Effector memory CD8-positive, alpha-beta T cell (primary cell): ENCODE measurements at places on chromosomes 12 and 14.
A peak's percentile ranks its signal among the peaks of the same experiment; 100 is the strongest.

DNA sequence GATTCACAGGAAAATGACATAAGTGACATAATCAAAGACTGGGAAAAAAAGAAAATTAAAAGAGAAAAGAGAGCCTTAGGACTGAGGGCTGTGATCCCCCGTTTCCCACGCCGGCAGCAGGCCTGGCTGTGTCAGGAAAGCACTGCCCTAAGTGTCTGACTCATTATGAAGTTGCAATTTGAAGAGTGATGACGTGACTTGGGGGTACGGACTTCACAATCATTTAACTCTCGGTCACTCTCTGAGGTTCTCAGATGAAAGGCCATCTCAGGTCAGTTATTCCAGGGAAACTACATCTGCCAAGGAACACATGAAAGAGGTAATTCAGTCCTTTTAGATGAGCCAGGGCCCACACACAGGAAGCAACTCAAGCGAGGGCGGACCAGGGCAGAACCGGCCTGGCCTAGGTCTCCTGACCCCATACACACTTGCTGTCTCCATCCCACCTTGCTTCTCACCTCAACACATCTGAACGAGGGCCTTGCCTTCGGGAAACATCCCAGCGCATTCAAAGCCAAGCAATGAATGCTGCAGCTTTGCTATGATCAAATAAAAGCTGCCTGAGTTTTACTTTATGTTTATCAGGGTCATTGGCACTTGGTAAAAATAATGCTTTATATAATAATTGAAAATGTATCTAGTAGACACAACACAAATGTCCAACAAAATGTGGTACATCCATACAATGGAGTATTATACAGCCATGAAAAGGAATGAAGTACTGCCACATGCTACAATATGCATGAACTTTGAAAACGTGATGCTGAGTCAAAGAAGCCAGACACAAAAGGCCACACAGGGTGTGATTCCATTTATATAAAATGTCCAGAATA is 2.7 kb downstream of the SSH1 start:
- DNase-seq, result no peak
- H3K27me3 ChIP-seq, result no peaks in the 10 kb centered on the region
- H3K27ac ChIP-seq, result no peak overlapping the region
- H3K36me3 ChIP-seq, result peaks cover 39% of the 10 kb centered on the region
- no peak overlapping the region for H3K4me3 ChIP-seq
- H3K4me1 ChIP-seq, result peaks cover 37% of the 10 kb centered on the region

DNA sequence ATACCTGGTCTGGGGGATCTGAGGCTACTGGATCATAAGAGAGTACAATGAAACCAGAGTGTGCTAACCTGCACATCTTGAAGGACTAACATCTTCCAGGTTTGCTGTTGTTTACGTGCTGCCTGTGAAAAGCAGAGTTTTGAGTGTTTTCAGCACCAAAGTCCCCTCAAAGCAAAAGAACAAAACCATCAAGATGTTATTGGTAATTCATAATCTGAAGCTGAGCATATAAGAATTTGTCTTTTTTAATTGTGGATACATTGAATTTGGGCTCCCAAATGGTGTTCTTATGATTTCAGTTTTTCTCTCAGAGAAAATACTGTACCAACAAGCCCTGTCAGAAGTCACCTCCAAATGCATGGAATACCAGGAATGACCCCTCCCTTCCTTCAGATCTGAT is 110.2 kb downstream of the BTG1 start:
- H3K4me1 ChIP-seq, result peaks cover 69% of the 10 kb centered on the region
- DNase-seq, result no peak
- H3K36me3 ChIP-seq, result no peaks in the 10 kb centered on the region
- no peaks in the 10 kb centered on the region for H3K27me3 ChIP-seq
- peak overlapping the region; percentile 92 for H3K4me3 ChIP-seq

DNA sequence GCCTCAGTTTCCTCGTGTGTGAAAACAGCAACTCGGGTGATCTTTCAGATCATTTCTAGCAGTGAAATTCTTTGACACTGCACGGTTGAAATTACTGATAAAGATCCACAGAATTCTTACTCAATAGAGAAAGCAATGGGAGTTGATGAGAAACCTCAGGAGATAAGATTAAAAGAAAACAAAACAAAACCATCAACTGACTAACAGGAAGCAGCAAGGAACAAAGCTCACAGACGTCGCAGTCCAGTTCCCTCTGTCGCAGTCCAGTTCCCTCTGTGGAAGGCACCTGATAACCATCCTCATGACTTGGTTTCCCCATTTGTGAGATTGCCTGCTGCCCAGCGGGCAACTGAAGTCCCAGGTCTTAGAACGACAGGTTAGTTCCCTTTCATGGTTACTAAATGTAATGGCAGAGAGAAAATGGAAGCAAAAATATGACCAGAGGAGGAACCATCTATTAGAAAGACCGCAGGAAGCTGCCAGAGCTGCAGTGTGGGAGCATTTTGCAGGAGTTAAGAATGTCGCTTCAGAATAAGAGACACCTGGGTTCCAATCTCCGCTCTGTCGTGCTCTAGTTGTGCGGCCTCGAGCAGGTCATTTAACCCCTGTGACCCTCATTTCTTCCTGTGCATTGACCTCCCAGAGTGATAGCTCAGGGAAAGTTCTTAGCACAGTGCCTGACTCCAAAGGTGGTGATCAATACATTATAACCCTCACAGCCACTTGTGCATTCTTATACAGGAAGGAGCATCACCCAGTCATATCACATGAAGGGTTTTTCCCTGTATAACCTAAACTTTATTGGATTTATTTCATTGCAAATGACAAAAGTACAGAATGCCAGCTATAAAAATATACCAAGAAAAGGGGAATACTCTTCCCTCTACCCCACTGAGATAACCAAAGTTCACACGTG is 5.1 kb upstream of the MED13L start:
- peak overlapping the region; percentile 20 for H3K4me3 ChIP-seq
- DNase-seq, result no peak
- H3K27me3 ChIP-seq, result no peaks in the 10 kb centered on the region
- H3K36me3 ChIP-seq, result peaks cover 4% of the 10 kb centered on the region

DNA sequence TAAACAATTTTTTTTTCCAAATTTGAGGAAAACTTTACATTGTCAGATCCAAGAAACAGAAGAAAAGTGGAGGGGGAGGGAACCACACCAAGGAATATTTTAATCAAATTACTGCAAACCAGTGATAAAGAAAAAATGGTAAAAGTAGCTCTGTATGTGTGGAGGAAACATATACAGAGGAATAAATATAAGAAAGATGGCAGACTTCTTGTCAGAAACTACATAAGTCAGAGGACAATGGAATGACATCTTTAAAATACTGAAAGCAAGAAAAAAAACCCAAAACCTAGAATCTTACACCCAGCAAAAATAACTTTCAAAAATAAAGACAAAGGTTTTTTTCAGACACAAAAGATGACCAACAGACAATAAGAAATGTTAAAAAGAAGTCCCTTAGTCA is 10.2 kb upstream of the LLPH start:
- no peaks in the 10 kb centered on the region for H3K27me3 ChIP-seq
- H3K36me3 ChIP-seq, result peaks cover 50% of the 10 kb centered on the region
- peak overlapping the region; percentile 10 for H3K27ac ChIP-seq
- no peak for DNase-seq
- H3K4me3 ChIP-seq, result no peak overlapping the region

DNA sequence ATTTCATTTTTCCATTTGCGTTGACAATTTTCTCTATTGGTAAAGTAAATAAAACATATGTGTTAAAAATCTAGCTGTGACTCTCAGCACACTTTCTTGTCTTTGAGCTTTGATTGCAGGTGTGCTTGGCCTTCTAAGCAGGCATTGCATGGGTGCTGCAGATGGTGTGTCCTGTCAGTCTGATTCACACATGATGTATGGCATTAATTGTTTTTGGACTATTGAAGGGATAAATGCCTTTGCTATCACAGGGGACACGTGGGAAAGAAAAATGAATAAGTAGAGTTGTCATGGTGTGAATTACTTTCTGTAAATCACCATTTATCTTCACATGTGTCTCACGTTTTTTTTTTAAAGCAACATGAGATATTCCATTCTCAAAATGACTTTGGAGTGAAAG is 211.3 kb upstream of the NAV3 start:
- no peaks in the 10 kb centered on the region for H3K4me1 ChIP-seq
- no peaks in the 10 kb centered on the region for H3K36me3 ChIP-seq
- no peak for DNase-seq
- H3K27ac ChIP-seq, result no peak overlapping the region
- H3K27me3 ChIP-seq, result no peaks in the 10 kb centered on the region
- no peak overlapping the region for H3K4me3 ChIP-seq

- no peaks in the 10 kb centered on the region for H3K27me3 ChIP-seq
- peak overlapping the region; percentile 96 for H3K27ac ChIP-seq
- H3K4me1 ChIP-seq, result peaks cover 17% of the 10 kb centered on the region
- H3K4me3 ChIP-seq, result peak overlapping the region; percentile 91
Observed at GRCh38 chr12:754851-755562, 2.6 kb downstream of the WNK1 start.

GRCh38 chr12:65156366-65156841 is 13.0 kb upstream of the LEMD3 start:
- H3K36me3 ChIP-seq, result no peaks in the 10 kb centered on the region
- peaks cover 17% of the 10 kb centered on the region for H3K27me3 ChIP-seq
- H3K4me1 ChIP-seq, result peaks cover 4% of the 10 kb centered on the region
- H3K4me3 ChIP-seq, result peak overlapping the region; percentile 70
- peak overlapping the region; percentile 83 for H3K27ac ChIP-seq
- no peak for DNase-seq

- no peak for DNase-seq
- H3K4me3 ChIP-seq, result no peak overlapping the region
- no peaks in the 10 kb centered on the region for H3K4me1 ChIP-seq
- H3K27me3 ChIP-seq, result no peaks in the 10 kb centered on the region
- H3K36me3 ChIP-seq, result no peaks in the 10 kb centered on the region
Observed at GRCh38 chr12:23938422-23938821, 11.0 kb downstream of the SOX5 start.

- H3K4me3 ChIP-seq, result no peak overlapping the region
- H3K27ac ChIP-seq, result no peak overlapping the region
- H3K4me1 ChIP-seq, result peaks cover 6% of the 10 kb centered on the region
Observed at GRCh38 chr12:110934093-110934852, 13.9 kb upstream of the MYL2 start.

DNA sequence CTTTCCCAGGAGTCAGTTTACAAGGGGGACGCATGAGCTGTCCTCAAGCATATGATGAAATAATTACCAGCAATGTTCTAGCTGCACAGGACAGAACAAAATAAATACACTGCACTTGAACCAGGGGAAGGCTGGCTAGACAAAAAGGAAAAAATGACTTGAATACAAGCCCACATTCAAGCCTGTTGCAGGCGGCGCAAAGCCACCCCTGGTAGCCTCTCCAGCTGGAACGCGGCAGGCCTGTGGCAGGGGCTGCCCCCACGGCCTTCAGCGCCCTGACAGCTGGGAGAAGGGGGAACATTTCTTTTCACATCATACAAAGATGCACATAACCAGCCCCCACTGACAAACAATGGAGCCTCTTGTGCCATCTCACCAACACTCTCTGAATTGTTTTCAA is 57.1 kb downstream of the TRAFD1 start:
- peaks cover 41% of the 10 kb centered on the region for H3K36me3 ChIP-seq
- no peak overlapping the region for H3K27ac ChIP-seq
- DNase-seq, result no peak
- H3K27me3 ChIP-seq, result no peaks in the 10 kb centered on the region
- H3K4me3 ChIP-seq, result no peak overlapping the region

- no peak overlapping the region for H3K4me3 ChIP-seq
- no peaks in the 10 kb centered on the region for H3K4me1 ChIP-seq
- no peak for DNase-seq
- no peaks in the 10 kb centered on the region for H3K36me3 ChIP-seq
Observed at GRCh38 chr12:71276541-71276940, 118.7 kb upstream of the TSPAN8 start.

GRCh38 chr14:87896393-87897380 is 96.3 kb downstream of the GALC start:
- H3K4me3 ChIP-seq, result no peak overlapping the region
- no peak overlapping the region for H3K27ac ChIP-seq
- H3K4me1 ChIP-seq, result no peaks in the 10 kb centered on the region
- DNase-seq, result no peak
- H3K36me3 ChIP-seq, result no peaks in the 10 kb centered on the region

DNA sequence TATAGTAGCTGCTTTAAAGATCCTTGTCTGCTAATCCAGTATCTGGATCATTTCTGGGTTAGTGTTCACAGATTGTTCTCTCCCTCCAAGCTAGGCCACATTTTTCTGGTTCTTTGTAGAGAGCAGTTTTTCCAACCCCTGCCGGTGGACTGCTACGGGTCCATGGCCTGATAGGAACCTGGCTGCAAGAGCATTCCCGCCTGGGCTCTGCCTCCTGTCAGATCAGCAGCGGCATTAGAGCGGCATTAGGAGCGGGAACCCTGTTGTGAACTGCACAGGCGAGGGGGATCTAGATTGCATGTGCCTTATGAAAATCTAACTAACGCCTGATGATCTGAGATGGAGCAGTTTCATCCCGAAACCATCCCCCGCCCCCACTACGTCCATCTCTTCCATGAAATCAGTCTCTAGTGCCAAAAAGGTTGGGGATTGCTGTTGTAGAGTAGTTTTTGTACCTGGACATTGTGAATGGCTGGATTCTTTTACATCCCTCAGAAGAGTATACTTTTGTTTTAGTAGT is 50.4 kb downstream of the MYRFL start:
- H3K27me3 ChIP-seq, result peaks cover 46% of the 10 kb centered on the region
- H3K27ac ChIP-seq, result no peak overlapping the region
- no peak overlapping the region for H3K4me3 ChIP-seq
- H3K36me3 ChIP-seq, result peaks cover 2% of the 10 kb centered on the region

GRCh38 chr14:80507292-80507869 is 296.1 kb upstream of the DIO2 start:
- H3K4me1 ChIP-seq, result no peaks in the 10 kb centered on the region
- no peak overlapping the region for H3K27ac ChIP-seq
- H3K27me3 ChIP-seq, result no peaks in the 10 kb centered on the region

- no peaks in the 10 kb centered on the region for H3K27me3 ChIP-seq
- H3K4me1 ChIP-seq, result no peaks in the 10 kb centered on the region
- H3K27ac ChIP-seq, result no peak overlapping the region
Observed at GRCh38 chr12:79023784-79024183, 159.2 kb downstream of the SYT1 start.

- no peak overlapping the region for H3K4me3 ChIP-seq
- H3K36me3 ChIP-seq, result no peaks in the 10 kb centered on the region
- DNase-seq, result no peak
- peaks cover 20% of the 10 kb centered on the region for H3K27me3 ChIP-seq
- peaks cover 4% of the 10 kb centered on the region for H3K4me1 ChIP-seq
- no peak overlapping the region for H3K27ac ChIP-seq
Observed at GRCh38 chr12:127043731-127044130, 1223.2 kb upstream of the TMEM132C start.

DNA sequence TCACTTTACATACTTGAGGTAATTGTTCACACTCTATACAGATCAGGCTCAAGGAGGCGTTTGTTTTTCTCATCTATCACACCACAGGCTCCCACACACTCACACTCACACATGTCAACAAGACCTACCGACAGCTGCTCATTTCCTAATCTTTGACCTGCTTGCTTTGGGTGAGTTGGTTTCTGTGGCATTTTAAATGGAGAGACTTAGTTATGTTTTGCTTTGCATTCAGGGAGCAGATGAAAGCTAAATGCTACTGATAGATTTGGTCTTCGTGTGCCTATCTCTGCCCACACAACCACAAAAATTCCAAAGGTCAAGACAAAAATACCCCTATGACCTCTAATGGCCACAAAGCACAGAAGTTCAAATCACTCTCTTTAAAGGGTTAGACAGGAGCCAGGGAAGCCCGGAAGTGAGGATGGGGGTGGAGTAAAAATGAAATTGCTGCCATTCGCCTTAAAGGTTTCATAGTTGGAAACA is 203.5 kb upstream of the G2E3 start:
- H3K27ac ChIP-seq, result no peak overlapping the region
- no peak overlapping the region for H3K4me3 ChIP-seq
- H3K36me3 ChIP-seq, result no peaks in the 10 kb centered on the region
- no peak for DNase-seq

GRCh38 chr14:65661865-65662264 is 249.3 kb downstream of the FUT8 start:
- H3K4me1 ChIP-seq, result no peaks in the 10 kb centered on the region
- no peak for DNase-seq
- H3K27me3 ChIP-seq, result no peaks in the 10 kb centered on the region
- no peak overlapping the region for H3K27ac ChIP-seq
- H3K4me3 ChIP-seq, result no peak overlapping the region
